ENCODE measurements at places on chromosomes 6 and 20.

GRCh38 chr6:163728442-163729126, 314.1 kb downstream of the QKI start:
- DNase-seq, result no peak

DNA sequence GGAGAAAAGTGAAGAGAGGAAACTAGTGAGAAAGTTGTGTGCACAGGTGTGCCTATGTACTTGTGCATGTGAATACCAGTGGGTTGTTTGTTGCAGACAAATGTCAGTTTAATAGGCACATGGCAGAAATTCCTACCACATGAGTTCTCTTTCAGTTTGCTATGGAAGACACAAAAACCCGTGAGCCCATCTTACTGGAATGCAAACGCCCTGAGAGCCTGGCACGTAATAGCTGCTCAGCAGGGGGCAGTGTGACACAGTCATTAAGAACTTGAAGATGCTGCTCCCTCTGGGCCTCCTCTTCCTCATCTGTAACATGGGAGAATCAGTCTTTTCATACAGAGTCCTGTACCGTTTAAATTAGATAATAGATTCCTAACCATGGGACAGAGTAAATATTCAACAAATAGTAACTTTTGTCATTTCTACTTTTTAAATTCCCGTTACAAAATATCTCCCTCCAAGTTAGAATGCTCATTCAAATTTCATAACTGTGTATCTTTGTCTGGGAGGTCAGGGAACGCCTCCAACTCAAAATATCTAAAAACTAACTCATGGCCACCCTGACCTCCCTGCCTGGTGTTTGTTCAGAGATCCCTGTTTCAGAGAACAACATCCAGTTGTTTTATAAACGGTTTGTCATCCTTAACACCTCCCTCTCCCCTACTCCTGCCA, 802.9 kb downstream of the MAFB start:
- DNase-seq, result no peak

DNA sequence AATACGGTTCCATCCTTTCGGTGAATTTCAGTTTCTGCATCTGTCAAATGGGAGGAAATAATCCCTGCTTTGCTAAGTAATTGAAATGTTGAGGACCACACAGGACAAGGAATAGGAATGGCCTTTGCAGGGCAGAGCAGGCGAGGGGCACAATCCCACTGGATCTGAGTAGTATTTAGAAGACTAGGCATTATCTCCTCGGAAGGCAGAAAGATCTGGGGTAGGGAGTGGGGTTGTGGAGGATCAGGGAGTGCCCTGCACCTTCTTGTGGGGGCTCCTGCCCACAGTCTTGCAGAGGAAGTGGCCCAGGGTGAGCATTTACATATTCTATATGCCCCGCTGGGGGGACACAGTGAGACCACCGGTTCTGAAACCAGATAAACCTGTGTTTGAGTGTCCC, 87.1 kb upstream of the SIRPA start:
- no peak for DNase-seq

GRCh38 chr6:23377830-23378229, 748.2 kb upstream of the NRSN1 start:
- DNase-seq, result no peak

DNA sequence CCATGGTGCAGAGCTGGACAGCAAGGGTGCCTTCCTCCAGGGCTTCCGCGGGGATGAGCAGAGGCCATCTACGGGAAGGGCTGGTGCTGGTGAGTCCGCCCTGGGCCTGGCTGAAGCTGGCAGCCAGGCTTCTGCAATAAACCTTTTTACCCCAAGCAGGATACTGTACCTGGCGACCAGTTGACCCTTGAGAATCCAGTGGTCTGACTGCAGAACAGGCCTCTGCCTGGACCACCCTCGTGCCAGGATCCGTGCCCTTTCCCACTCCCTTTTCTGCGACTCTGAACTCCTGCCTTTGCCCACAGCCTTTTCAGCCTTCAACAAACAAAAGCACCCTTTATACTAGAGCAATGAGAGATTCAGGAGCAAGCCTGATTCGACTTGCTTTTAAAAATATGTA, 18.9 kb downstream of the CDH26 start:
- DNase-seq, result no peak

DNA sequence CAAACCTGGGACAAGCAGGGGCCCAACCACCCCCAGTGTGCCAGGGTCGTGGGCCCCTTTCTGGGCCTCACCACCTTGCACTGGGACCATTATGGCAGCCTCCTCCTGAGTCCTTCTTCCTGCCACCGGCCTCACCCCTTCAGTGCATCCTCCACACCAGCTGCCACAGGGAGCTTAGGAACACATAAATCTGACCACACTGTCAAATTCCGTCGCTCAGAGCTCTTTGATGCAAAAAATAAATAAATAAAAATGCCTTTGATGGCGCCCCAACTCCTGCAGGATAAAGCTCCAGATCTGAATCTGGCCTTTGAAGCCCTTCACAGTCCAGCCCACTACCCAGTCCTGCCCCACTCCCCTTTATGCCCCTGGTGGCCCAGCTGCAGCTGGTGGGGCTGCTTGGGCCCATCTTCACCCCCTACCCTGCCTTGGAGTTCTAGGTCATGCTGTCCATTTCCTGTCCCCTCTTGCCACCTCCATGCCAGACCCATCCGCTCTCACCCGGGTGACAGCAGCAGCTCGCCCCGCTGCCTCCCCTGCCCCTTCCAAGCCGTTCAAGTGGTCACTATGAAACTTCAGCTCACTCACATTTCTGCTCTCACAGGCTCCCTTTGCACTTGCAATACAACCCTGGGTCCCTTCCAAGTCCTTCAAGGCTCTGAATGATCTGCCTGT, 16.0 kb downstream of the MYH7B start:
- no peak for DNase-seq

GRCh38 chr6:46953921-46954320, 32.2 kb upstream of the ADGRF5 start:
- no peak for DNase-seq

DNA sequence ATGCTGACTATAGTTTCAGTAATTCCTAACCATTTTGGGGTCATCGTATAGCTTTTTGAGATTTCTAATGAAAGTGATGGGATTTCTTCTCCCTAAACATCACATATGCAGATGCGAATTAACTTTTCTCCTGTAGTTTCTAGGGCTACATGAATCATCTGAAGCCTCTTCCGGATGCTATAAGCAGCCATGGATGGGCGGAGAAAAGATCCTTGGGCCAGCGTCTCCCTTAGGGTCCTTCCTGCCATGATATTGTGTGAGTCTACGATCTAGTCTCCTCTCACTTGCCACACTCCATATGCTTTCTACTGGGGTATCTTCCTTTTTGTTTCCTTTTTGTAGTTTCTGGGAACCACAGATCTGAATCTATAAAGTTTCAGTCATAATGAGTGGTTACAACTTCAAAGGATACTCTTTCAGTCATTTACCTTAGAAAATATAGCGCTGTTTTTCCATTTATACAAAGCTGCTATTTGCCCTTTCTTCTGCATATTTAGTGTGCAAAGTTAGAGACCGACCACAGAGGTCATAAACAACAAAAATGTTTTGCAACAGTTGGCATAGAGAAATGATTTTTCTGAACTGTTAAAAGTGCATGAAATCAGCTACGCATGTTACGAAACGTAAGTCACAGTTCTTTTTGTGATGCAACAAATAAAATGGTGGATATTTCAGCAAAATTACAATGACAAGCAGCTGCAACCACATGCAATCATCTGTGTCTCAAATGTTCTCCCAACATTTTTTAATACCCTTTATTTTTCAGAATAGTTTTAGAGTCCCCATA, 396.2 kb upstream of the SLC35B3 start:
- DNase-seq, result no peak

- DNase-seq, result no peak
These were observed 125.5 kb downstream of the EPHA7 start for GRCh38 chr6:93293872-93294271.

- DNase-seq, result no peak
These were observed 99.1 kb downstream of the ARID1B start for GRCh38 chr6:156876302-156876701.

DNA sequence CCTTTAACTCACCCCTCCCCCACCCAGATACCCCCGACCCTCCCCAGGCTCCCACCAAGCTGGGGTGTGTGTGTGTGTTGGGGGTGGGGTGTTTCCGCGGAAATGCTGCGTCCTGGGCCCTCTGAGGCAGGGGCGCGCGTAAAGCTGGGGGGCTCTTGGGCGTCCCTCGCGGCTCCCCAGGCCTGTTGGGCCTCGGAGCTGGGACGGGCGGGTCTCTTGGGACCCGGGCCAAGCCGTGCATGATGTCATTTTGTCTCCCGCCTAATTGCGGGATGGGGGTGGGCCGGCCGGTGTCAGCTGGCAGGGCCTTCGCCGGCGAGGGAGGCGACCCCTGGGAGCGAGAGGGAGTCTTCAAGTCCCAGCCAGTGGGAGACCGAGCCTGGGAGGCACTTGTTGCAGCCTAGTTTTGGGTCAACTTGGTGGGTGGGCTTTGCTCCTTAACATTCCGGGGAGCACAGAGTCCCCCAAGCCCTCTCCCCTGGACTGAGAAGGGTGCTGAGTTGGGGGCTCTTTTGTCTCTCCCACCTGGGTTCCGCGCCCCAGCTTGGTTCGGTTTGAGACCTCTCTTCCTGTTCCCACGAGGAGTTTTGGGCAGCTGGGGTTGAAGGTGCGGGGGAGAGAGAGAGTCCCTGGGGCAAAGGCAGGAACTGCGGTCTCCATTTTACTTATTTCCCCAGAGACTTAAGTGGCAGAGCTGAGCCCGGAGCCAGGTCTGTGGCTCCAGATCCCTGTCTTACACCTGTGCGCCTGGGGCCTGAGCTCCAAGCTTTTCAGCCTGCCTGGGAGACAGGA, 623 bp downstream of the MYBL2 start:
- no peak for DNase-seq

- no peak for DNase-seq
These were observed 66.2 kb upstream of the PTGIS start for GRCh38 chr20:49634116-49634515.

- no peak for DNase-seq
These were observed 14.2 kb downstream of the RRP36 start for GRCh38 chr6:43035495-43036194.

- no peak for DNase-seq
These were observed 3.9 kb downstream of the LAMA5 start for GRCh38 chr20:62362991-62363919.

- no peak for DNase-seq
These were observed 41.9 kb upstream of the SIM1 start for GRCh38 chr6:100506651-100507050.

DNA sequence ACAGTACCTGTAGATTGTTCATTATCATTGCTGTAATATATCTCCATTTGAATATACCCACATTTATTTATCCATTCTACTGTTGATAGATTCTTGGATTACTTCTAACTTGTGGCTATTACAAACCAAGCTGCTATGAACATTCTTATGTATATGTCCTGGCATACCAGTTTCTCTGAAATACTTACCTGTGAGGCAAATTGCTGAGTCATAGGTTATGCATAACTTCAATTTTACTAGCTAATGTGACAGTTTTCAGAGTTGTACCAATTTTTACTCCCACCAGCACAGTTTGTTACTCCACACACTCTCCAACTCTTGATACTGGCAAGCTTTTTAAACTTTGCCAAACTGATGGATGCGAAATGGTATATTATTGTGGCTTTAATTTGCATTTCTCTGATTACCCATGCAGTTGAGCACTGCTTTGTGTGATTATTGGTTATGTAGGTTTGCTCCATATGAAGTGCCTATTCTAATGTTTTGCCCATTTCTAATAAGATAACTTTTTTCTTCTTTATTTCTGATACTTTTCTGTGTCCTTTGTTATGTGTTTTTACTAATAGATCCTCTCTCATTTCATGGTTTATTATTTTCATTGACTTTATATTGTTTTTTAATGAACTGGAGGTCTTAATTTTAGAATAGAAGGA, 62.8 kb upstream of the SDHAF4 start:
- no peak for DNase-seq

GRCh38 chr6:16947375-16948015, 154.4 kb upstream of the STMND1 start:
- DNase-seq, result no peak

- DNase-seq, result no peak
These were observed 55.3 kb upstream of the ADTRP start for GRCh38 chr6:11833626-11834592.

DNA sequence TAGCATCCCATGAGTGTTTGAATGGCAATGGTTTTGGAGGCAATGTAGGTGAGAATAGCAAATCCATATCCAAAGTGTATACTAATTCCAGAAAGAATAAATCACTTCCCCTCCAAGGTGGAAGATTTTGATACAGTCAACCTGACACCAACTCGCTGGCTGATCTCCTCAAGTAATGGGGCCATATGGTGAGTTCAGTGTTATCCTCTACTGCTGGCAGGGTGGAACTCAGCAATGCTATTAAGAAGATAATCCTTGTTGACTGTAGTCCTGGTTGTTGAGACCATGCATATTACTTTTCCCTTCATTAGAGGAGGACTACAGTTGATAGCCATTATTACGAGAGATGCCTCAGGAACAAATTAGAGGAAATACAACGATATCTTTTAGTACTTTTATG, 17.8 kb upstream of the HLA-DQB1 start:
- DNase-seq, result no peak

- DNase-seq, result no peak
These were observed 243.2 kb downstream of the ARID1B start for GRCh38 chr6:157020398-157020797.

- no peak for DNase-seq
These were observed 464.3 kb upstream of the BTBD3 start for GRCh38 chr20:11453430-11453829.

GRCh38 chr6:27861861-27862260, 50.3 kb downstream of the OR2B2 start:
- DNase-seq, result no peak

GRCh38 chr6:12614456-12614855, 102.1 kb upstream of the PHACTR1 start:
- no peak for DNase-seq

- DNase-seq, result no peak
These were observed 45.0 kb downstream of the IYD start for GRCh38 chr6:150413781-150414281.

- DNase-seq, result no peak
These were observed 2.0 kb upstream of the PNPLA1 start for GRCh38 chr6:36267731-36268477.

GRCh38 chr6:129177801-129178200, 294.9 kb downstream of the LAMA2 start:
- DNase-seq, result no peak
